RPMI7951 (cell line): ENCODE measurements at places on chromosomes 1 and 21. TPM values are rescaled to one million over a fixed set of nuclear protein-coding genes. Genes with fewer than 3 reads are reported as not detected.

DNA sequence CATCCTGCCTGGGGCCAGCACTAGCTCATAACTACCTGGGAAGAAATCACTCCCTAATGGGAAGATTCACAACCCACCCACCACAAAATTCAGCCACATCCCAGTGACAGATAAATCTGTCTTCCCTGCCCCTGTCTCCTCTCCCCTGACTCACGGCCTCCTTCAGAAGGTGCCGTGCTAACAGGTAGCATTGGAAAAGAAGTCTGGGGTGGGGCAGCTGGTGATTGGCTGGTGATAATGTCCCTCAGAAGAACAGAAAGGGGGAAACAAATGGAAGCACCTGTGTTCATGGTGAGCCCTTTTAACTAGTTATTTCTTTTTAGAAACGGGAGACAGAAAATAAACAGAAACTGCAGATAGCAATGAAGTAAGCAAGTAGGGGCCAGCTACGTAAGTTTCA, 29.1 kb downstream of the ITPKB start:
- no peak for DNase-seq

- no peak for DNase-seq
Observed at GRCh38 chr1:172764378-172764777, 105.5 kb downstream of the FASLG start.

The CXADR gene
- total RNA-seq, result 13.7 and 16.4 TPM in 2 replicates

The BARHL2 gene
- total RNA-seq, result not detected in 2 replicates
